Stimulated activated CD8-positive, alpha-beta memory T cell treated with anti-CD3 and anti-CD28 coated beads, Interleukin-15, amount 100 ng/mL, for 4 hours (primary cell): ENCODE measurements at places on chromosomes 7 and 10.
A peak's percentile ranks its signal among the peaks of the same experiment; 100 is the strongest.

DNA sequence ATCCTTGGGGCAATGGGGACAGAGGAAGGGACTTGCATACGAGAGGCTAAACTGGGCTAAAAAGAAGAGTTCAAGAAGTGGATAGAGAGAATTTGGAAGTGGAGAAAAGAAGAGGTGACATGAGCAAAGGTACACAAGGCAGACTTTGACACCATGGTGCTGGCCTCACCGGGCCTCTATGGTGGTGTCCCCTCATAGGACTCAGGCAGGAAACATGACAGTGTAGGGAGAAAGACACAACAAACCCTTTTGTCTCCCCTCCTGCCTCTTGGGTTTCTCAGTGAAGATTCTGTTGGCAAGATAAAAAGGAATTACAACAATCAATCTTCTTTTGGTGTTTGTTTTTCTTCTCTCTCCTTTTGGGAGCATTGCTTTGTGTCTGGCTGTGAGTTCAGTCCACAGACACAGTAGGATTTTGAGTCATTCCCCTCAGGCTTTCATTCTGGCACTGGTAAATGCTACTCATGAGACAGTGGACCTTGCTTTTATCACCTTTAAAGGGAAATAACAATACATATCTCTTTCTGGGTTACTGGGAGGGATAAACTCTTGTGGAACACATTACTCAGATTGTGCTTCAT lies 827.7 kb downstream of the TNS3 start:
- DNase-seq = no peak

DNA sequence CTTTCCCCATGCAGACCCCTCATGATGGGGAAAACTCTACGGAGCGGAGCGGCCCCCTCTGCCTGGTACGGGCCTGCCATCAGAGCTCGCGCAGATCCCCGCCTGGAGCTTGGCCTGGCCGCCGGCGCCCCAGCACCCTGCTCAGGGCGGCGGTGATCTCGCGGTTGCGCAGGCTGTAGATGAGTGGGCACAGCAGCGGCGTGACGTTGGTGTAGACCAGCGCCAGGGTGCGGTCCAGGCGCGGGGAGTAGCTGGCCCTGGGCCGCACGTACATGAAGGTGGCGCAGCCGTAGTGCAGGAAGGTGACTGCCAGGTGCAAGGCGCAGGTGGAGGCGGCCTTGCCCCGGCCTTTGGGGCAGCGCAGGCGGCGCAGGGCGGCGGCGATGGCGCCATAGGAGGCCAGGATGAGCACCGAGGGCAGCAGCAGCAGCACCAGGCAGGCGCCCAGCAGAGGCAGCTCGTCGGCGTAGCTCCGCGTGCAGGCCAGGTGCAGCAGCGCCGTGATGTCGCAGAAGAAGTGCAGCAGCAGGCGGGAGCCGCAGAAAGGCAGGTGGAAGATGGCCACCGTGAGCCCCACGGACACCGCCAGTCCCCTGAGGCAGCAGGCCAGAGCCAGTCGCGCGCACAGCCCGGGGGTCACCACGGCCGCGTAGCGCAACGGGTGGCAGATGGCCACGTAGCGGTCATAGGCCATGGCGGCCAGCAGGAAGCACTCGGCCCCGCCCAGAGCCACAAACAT lies 33.4 kb downstream of the TAS2R41 start:
- no peak for DNase-seq

GRCh38 chr7:135170274-135170997 lies at the start of gene CYREN:
CYREN (minus strand) TSS chr7:135170707; CDS start chr7:135168922, 1,785 bp downstream.
- DNase-seq = peak; percentile 87

DNA sequence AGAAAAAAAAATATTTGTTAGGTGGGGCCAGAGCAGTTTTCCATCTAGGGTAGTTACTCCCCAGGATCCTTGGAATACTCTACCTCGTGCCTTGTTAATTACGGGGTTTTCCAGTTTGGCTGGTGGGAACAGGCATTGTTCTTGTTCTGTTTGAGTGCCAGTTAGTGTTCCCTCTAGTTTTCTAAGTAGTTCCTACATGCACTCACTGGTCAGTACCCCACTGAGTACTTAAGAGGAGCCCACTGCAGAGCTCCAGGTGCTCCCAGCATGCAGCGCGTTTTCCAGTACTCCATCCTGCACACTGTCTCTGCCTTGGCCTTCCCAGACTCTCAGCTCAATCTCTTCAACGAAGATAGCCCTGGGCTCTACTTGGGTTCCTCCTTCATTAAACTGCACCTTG lies 58.0 kb downstream of the AHCYL2 start:
- DNase-seq = no peak

- DNase-seq = no peak
Measured at GRCh38 chr10:75682649-75683557, 251.5 kb downstream of the LRMDA start.

- no peak for DNase-seq
Measured at GRCh38 chr10:90227217-90227656, 525.8 kb downstream of the KIF20B start.
